ENCODE measurements at places on chromosomes 12 and 14.
A peak's percentile ranks its signal among the peaks of the same experiment; 100 is the strongest.

DNA sequence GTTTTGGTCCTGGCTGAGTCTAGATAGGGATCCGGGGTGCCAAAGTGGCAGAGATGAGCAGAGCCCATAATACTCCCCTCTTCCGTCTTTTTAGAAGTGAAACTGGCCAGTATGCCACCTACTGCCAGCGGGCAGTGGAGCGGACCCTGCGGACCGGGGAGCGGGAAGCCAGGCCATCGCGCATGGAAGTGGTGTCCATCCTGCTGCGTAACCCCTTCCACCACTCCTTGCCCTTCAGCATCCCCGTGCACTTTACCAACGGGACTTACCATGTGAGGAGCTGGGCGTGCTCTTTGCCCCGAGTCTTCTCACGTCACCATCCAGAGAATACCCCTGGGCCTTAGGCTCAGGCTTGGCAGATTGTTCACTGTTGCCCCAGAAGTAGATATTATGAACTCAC lies 21.0 kb downstream of the PIGH start:
- no peak for DNase-seq

GRCh38 chr12:42704810-42705401 lies 115.4 kb upstream of the PRICKLE1 start:
- DNase-seq: no peak

DNA sequence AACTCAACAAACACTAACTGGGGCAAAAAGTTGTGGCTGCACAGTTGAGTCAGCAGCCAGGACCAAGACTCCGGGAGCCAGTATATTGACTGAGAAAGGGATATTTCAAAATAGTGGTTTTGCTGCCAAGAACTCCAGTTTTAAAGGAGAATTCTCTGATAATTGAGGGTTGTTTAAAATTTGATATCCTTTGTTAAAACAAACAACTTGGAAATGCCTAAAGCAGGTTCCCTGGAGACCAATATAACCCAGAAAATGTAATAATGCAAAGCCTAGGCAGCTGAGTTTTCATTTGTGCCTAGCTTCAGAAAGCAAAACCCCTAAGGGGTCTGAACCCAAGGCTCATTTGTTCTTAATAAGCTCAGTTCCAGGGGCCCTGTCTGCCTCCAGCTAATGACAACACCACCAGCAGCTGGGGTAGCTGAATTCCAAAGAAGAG lies 311.7 kb upstream of the CCDC196 start:
- no peak for DNase-seq

GRCh38 chr12:116333402-116333801 lies 55.9 kb upstream of the MED13L start:
- no peak for DNase-seq

GRCh38 chr14:87175175-87175574 lies 817.8 kb downstream of the GALC start:
- no peak for DNase-seq

- peak; percentile 48 for DNase-seq
These were observed 32.4 kb upstream of the PPP1R13B start for GRCh38 chr14:103879570-103880347.

DNA sequence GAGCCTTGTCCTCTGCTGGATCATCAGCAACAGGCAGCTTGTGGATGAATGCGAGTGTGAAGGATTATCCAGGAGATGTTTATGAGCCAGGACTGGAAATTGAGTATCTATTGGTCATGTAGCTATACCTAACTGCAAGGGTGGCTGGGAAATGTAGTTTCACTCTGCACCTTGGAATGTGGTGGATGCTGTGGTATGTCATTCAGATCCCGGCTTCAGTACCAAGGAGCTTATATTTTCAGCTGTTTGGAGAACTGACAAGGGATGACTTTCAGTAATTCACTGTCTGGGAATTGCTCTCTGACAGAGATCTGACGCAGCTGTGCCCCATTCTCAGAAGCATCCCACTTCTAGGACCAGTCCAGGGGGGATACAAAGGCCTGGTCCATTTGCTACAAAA lies 792.3 kb upstream of the NOVA1 start:
- no peak for DNase-seq

DNA sequence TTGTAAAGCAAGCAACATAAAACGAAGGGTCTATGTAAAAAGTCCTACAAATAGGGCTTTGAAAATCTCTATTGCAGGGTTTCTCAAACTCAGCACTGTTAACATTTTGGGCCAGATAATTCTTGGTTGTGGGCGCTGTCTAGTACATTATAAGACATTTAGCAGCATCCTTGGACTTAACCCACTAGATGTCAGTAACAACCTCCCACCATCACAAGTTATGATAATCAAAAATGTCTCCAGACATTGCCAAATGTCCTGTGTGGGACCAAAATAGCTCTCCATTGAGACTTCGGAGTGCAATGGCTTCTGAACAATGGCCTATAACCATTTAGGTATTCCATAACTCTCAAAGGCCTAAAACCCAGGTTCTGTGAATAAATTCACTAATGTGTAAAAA lies 22.9 kb upstream of the DHRS7 start:
- DNase-seq: no peak

DNA sequence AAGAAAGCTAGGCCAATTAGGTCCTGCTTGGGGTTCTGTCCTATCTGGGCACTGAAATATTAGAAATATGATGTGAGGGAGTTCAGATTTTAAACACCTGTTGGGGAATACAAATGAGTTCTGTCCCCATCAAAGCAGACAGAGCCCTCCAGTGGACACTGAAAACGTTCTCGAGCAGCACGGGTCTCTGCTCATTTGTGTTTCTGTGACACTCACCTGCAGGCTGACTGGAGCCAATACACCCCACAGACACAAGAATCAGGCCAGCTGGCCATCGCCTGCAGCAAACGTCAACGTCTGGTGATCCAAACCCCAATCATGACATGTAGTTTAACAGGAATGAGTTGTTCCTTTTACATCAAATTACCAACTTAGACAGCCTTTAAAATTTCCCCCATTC lies 493.4 kb upstream of the TMEM132C start:
- no peak for DNase-seq

Measured in femur (tissue), 1 donor.